ENCODE measurements at places on chromosomes 5 and 9.

DNA sequence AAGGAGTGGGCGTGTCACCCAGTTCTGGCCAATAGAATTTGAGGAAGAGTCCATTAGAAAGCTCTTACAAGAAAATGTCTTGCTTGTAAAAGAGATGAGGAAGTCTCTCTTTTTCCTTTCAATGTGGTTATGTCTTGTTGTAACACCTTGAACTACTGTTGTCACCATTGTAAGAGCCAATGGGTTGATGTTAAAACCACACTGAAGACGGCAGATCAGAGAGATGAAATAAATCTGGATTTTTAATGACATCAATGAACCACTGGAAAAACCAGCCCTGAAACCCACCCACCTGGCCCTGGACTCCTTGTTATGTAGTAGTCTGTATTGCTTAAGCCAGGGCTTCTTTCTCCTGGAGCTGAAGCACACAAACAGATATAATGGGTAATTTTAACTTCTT, 83.8 kb upstream of the ERCC6L2 start:
- no peak for DNase-seq

- DNase-seq = no peak
Observed at GRCh38 chr5:82820188-82820587, 257.0 kb downstream of the TMEM167A start.

DNA sequence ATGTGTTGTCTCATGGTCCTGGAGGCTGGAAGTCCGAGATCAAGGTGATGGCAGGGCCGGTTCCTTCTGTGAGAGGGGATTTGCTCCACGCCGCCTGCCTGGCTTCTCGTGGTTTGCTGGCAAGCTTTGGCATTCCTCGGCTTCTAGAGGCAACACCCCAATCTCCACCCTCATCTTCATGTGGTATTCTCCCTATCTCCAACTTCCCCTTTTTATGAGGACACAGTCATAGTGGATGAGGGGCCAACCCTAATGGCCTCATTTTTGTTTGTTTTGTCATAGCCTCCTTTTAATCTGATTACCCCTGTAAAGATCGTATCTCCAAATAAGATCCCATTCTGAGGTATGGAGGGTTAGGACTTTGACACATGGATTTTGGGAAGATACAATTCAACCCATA, 41.7 kb upstream of the CLK4 start:
- DNase-seq = no peak

DNA sequence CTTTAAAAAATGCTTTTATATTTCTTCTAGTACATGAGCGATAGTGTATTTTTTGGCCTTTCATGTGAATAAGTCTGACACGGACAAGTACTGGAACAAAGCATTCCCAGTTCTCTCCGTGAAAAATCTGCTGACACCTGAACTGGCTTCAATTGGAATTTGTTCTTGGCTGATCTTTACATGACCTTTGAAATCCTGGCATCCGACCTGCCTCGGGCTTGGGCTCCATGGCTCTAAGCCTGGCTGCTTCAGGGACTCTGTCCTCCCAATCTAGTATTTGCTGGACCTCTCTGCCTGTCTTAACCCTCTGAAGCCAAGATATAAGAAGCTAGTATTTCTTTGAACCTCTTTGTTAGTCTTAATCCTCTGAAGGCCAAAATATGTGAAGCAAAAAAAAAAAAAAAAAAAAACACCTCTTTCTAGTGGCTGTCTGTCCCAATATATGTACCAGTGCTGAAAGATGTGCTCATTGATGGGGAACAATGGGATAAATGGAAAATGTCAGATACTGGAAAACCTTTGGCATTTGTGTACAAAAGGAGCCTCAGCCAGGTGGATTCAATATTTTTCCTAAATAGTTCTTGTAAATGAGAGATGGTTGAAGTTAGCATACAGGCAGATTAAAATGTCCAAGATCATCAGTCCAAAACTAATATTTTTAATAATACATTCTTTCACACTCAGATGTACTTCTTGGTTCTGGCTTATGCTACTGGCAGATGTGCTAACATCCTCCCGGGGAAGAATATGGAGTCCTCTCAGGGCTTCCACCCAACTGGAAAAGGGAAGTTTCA, 470.6 kb downstream of the TUSC1 start:
- DNase-seq = no peak

GRCh38 chr9:124665391-124666058, 105.6 kb downstream of the NR6A1 start:
- DNase-seq = peak; percentile 62

DNA sequence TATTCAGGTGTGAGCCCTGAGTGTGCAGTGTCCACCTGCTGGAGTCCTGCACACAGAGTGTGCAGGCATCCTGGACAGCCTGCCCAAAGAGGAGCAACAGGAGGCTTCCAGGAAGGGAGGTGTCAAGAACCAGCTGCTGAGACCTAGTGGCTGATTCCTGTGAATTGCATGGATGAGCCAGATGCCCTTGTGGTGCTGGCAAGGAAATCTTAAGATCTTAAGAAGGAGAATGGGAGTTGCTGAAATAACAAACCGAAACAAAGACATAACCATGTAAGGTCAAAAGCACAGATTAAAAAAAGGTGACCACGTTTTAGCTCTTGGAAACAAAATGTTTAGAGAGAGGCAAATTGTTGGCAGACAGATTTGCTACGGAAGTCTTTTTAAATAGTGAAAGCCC, 29.3 kb upstream of the RPS23 start:
- DNase-seq = no peak

- DNase-seq = no peak
Observed at GRCh38 chr5:127762412-127762811, 59.2 kb downstream of the CCDC192 start.

- DNase-seq = no peak
Observed at GRCh38 chr5:7815892-7816534, 34.9 kb downstream of the CFAP90 start.

Data from BJ (cell line).